ENCODE measurements at places on chromosomes 1 and 21.

GRCh38 chr1:219324629-219325367, 151.1 kb downstream of the LYPLAL1 start:
- no peak for DNase-seq

GRCh38 chr1:231976231-231976630, 349.6 kb downstream of the DISC1 start:
- no peak for DNase-seq

DNA sequence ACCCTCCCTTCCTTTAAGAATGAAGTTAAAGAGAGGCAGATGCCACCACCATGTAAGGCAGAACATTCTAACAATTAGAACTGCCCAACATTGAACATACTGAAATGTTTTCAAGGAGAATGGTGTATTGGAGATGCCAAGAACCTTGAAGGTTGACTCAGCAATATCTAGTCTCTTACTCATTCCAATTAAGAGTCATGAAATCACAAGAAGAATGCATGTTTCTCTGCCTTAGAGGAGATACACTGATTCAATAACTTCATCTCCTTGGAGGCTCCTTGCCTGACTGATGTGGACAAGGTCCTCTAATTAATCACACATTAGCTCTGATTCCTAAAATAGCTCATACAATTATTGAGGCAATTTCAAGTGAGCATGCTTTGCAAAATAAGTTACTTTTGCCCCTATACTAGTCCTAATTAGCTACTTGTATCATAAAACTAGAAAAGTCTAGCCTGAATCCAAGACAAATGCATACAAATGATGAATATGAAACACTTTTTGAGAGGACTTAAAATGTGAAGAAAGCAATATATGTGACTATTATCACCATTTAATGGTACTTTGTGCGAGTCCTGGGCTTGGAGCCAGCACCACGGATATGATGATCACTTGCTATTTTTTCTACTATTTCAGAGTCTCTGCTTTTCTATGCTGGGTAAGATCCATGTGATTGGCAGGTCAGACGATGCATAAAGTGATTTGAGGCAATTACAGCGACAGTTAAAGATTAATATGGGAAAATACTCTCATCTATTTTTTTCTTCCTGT, 114.5 kb downstream of the DSCAM start:
- no peak for DNase-seq

GRCh38 chr1:150810958-150811659, 3.0 kb upstream of the CTSK start:
- DNase-seq = no peak

DNA sequence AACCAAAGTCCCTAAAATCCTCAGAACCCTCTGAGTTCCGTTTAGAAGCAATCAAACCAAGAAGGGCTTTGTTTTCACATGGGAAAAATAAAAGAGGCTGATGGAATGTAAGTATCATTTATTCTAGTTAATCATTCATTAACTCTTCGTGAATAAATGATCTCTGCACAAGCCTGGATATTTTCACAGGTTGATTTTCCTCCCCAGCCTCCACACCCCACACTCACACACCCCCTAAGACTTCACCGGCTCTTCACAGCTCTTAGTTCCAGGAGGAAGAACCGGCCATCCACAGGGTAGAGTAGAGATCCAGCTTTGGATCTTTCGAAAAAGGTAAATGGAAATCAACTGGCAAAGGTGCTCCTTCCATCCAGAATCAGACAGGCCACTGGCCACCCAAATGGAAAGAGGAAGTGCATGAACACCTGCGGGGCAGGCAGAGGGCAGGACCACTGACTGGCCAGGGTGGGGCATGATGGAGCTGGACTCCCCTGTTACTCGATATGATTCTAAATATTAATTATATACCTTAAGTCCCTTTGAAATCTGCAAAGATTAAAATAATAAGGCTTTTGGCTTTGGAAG, 10.0 kb downstream of the C1orf198 start:
- DNase-seq = no peak

- DNase-seq = no peak
These were observed 11.1 kb downstream of the IFFO2 start for GRCh38 chr1:18945401-18945849.

DNA sequence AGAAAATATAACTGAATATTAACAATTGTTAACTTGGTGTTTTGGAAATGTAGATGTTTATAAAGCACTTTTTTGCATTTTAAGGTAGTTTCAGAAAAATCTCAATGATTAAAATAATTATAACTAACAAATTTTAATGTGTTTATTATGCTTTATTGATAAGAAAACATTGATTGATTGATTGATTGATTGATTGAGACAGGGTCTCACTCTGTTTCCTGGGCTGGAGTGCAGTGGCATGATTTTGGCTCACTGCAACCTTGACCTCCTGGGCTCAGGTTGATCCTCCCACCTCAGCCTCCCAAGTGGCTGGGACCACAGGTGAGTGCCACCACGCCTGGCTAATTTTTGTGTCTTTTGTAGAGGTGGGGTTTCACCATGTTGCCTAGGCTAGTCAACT, 93.7 kb upstream of the QSOX1 start:
- no peak for DNase-seq

- no peak for DNase-seq
These were observed 8.9 kb downstream of the ZBTB7B start for GRCh38 chr1:155011437-155012025.

- peak; percentile 46 for DNase-seq
These were observed 21.6 kb upstream of the C1orf159 start for GRCh38 chr1:1137256-1138045.

- no peak for DNase-seq
These were observed 74.7 kb downstream of the RAP1GAP start for GRCh38 chr1:21594501-21594900.

DNA sequence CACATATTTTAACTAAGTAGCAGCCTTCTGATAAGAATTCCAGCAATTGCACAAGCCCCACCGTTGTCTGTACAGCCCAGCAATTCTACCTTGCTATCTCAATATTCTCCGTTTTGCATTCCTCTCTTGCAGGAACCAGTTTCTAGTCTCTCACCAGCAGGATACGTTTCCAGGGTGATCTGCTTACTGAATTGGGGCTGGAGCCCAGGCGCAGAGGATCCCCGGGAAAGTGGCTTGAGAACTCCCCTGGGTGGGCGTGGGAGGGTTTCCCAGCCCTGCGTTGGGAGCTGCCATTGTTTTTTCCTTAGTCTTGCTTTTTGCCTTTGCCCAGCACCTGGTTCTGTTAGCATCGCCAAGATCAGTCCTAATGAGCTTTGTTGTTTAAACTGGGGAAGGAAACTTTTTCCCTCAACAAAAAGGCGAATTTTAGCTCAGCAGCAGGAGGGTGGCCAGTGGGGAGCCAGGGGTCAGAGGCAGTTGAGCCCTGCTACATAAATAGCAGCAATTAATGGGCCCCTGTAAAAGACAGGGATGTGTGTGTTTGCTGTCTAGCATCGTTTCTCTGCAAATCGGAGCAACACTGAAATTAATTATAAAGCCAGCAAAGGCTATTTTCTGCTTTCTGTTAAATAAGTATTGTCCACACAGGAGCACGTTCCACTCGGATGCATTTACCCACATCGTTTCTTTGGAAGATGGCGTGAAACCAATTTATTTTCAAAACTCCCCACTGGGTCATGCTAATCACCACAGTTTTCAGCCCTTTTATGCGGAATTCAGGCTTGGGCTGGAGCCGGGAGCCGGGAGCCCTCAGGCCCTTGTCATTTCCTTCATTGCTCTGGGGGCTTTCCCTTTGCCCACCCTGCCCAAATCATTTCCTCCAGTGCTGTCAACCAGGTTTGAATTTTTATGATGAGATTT, 36.6 kb downstream of the HUNK start:
- no peak for DNase-seq

DNA sequence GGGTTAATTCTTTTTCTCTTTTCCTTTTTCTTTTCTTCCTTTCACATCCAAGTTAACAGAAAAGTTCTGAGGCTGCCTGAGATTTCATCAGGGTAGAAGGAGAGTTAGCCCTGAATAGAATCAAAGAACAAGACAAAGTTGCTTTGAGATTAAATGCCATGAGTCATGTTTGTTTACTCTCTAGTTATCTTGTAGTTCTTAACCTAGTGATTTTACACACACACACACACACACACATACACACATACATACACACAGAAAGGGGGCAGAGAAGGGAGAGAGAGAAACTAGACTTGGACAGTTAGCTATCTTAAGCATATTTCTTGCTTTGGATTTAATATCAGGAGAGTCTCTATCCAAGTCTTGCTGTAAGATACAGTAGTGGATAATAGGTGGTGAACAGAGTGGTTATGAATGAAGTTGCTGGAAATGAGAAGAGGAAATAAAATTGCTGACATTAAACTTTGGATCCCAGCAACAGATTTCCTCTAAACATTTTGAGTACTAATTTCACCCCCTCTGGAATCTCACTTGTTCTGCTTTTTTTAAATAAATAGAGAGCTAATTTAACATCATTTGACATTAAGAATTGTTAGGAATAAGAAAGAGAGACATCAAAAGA, 19.9 kb downstream of the PLA2G4A start:
- no peak for DNase-seq

GRCh38 chr1:9735800-9736199, 84.3 kb downstream of the PIK3CD start:
- DNase-seq = no peak

GRCh38 chr1:236164273-236164672, 21.9 kb downstream of the GPR137B start:
- no peak for DNase-seq

DNA sequence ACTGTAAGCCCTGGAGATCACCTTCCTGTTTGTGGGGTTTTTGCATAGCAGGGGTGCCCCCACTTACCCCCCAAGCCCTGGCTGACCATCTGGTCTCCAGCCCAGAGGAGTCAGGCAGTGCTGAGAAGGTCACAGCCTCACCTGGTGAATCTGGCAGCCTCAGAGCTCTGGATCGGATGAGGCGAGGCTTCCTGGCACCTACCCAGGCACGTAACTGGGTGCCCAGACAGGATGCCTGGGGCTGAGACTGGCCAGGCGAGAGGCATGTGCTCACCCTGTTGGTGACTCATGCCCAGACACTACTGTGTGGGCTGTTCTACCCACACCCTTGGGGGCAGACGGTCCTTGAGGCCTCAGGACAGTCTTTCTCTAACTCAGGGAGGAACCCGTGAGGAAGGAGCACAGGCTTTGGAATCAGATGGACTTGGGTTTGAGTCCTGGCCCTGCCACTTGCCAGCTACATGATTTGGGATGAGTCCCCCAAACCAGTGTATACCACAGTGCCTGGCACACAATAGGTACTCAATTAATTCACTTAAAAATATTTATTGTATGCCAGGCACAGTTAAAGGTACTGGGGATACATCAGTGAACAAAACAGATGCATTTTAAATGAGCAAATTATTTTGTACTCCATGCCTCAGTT, 15.1 kb upstream of the PADI3 start:
- DNase-seq = no peak

Measured in activated CD4-positive, CD25-positive, alpha-beta regulatory T cell (primary cell).